ENCODE measurements at places on chromosomes 11 and 22. TPM values are rescaled to one million over a fixed set of nuclear protein-coding genes. Genes with fewer than 3 reads are reported as not detected.

APOA4 gene
- 0.86 TPM for total RNA-seq

TPBGL gene
- 0.21 TPM for total RNA-seq

H19 gene
- total RNA-seq: 316 TPM

NPAS4 gene
- 1.2 TPM for total RNA-seq

ROBO4 gene
- 2.4 TPM for total RNA-seq

OR5B21 gene
- total RNA-seq: not detected

SNX32 gene
- total RNA-seq: 5.9 TPM

WEE1 gene
- total RNA-seq: 95.9 TPM

BMAL1 gene
- total RNA-seq: 3.9 TPM

SERHL2 gene
- total RNA-seq: 3.4 TPM

ZFTA gene
- 42.8 TPM for total RNA-seq

CHST1 gene
- 4.3 TPM for total RNA-seq

CCDC88B gene
- total RNA-seq: 5.9 TPM

BDNF gene
- 0.70 TPM for total RNA-seq

RAB39A gene
- 0.88 TPM for total RNA-seq

TNKS1BP1 gene
- total RNA-seq: 58.9 TPM

MUC6 gene
- total RNA-seq: not detected

ARHGAP20 gene
- total RNA-seq: 0.30 TPM

E2F8 gene
- 5.2 TPM for total RNA-seq
